ENCODE measurements at places on chromosomes 5 and 9.

DNA sequence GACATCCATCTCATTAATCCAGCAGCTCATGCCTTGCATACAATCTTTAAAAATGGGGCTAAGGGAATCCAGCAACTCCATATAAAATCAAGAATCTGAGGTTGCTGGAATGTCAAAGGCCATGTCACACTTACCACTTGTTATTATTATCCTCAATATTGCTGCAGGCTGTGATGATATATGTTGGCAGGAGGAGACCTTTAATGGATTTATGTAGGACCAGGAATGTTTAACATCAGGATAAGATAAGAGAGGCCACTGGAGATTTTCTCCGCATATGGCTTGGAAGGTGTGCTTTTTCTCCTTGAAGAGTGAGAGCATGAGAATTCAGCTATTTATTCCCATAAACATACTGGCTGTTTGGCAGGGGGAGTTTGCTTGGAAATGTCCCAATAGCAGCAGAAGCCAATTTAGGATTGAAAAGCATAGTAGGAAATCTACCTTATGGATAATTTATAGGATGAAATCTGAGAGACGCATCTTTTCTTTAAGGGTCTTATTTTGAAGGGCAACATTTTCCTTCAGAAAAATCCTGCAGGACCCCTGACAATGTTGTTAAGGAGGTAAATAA lies 481.4 kb downstream of the AGTPBP1 start:
- DNase-seq = no peak

- peak; percentile 72 for DNase-seq
These were observed at the start of gene SPACA9 for GRCh38 chr9:132878695-132879456. TSS of gene SPACA9 (plus strand) at chr9:132878898. CDS start at chr9:132883948, 5,050 bp downstream.

DNA sequence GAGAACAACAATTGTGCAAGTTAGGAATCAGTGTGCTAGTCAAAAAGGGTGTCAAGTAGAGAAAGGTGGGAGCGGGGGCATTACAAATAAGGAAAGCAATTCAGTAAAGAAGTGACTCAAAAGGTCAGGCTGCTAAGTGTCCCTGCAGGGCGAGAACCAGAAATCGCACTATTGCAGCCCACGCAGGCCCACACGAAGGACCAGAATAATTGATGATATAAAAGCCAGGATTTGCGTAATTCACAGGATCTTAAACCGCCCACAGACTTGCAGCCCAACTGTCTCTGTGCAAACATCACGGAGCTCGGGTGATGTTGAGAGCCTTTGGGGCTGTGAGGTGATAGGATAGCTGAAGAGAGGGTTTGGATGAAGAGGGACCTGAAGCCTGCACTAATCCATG lies 349.0 kb downstream of the BRINP1 start:
- DNase-seq = peak; percentile 19

- DNase-seq = peak; percentile 37
These were observed 491 bp upstream of the CTSL start for GRCh38 chr9:87725356-87725899.

DNA sequence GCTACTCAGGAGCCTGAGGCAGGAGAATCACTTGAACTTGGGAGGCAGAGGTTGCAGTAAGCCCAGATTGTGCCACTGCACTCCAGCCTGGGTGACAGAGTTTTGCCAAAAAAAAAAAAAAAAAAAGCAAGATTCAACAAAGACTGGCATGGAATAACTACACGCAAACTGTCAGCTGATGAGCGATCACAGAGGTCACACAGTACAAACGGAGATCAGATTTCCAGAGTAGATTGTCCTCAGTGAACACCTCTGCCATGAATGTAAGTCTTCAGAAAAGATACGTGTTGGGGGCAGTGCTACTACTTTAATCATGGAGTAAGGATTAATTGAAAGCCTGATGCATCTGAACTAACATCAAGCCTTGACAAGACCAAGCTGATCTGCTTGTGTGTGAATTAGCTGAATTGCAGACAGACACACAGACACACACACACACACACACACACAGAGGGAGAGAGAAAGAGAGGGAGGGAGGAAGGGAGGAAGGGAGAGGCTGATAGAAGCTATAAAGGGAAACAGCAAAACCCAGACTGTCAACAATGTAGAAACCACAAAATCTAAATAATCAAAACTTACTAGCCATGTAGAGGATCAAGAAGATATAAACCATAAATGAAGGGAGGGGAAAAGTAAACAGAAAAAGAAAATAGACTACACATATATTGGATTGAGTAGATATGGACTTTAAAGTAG lies 222.9 kb upstream of the ZNF462 start:
- DNase-seq = no peak

DNA sequence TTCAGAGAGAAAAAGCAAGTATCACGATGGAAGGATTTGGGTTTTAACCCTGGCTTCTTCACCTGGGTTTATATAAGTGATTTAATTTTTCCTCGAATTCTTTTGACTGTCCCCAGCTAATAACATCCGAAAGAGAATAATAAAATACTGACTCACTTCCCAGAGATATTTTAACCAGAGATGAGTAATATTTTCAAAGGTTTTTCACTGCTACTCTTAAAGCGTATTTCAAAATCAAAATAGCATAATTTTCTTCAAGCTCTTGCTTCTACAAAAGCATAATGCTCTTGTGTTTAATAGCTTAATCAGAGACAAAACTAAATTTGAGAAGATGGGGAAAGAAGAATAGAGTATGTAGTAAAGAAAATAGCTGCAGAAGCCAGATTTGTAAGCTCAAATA lies 215.2 kb upstream of the PTGER4 start:
- no peak for DNase-seq

DNA sequence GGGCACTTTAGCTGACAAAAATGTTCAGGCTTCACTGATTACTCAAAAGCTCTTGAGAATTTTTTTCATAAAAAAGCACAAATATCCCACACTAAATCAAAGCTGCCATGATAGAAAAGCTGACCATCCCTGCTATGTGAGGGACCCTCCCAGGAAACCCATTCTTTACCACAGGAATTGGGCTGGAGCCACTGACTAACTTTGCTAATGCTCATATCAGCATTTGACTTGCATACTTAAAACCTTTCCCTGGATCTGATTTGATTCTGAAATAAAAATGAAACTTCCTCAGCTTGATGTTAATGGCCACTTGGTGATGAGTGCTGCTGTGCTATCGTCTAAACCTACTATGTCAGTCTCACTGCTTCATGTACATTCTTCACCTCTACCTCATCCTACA lies 243.6 kb downstream of the PRELID2 start:
- no peak for DNase-seq

DNA sequence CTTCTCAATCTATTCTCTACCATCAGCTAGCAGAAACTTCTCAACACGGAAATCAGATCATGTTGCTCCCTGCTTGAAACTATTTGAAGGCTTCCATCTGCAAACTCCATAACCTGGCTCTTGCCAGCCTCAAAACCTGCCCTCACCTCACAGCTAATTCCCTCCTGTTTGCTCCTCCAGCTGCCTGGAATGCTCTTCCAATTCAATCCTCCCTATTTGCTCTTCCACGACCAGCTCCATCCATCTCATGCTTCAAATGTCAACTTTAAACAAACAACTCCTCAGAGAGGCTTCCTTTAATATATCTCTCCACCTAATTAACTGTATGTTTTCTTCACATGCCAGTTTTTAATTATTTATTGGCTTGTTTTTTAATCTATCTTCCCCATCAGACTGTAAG lies 1.5 kb downstream of the PLAA start:
- no peak for DNase-seq

Measured in psoas muscle (tissue), 8 donors.